ENCODE measurements at places on chromosomes 3 and 15. TPM values are rescaled to one million over a fixed set of nuclear protein-coding genes. Genes with fewer than 3 reads are reported as not detected.

The SLC2A2 gene
- not detected for total RNA-seq

The SLC22A14 gene
- not detected for total RNA-seq

The KCNMB2 gene
- not detected for total RNA-seq

The TMOD2 gene
- 1.2 TPM for total RNA-seq

The TMEM266 gene
- 0.05 TPM for total RNA-seq

The PLA2G4B gene
- total RNA-seq: 1.1 TPM

The TAGLN3 gene
- not detected for total RNA-seq

The MASP1 gene
- total RNA-seq: 0.06 TPM

The FMN1 gene
- total RNA-seq: 0.36 TPM

The LRRN1 gene
- total RNA-seq: not detected

Measured in A549 treated with DMSO at 1 μM for 4 hours (cell line).